ENCODE measurements at places on chromosomes 5 and 9.

DNA sequence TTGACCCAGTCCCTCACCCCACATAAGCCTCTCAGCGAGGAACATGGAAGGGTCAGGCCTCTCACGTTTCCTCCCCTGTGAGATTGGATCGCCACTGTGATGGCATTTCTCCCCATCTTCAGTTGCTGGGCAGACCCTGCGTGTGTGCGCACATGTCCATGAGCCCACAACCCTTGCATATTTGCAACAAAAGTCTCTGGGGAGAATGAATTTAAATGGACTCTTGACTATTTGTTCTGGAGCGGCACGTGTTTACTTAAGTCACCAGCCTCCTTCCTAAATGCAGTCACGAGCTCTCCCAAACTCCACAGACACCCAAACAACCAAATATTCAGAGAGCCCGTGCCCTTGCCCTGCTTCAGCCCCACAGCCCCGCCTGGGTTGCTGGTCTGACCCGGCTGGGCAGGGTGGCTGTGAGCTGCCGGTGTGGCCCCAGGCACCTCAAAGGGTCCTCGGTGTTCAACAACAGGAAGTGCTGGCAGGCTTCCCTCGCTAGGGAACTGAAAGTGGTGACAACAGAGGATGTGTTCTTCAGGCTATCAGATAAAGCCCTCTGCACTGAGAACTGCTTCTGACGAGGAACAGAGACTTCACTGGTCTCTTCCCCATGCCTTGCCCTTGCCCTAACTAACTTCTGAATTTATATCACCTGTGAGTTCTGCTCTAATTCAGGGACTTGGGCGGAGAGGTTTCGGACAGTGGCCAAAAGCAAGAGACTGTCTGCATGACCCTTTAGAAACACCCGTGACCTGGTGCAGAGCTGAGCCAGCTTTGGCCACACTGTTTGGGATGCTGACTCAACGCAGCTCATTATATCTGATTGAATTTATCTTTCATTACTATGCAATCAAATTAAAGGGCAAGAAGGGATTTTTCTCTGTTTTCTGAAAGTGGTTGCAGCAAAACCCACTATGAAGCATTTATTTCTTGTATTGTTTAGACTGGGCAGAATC, 19.2 kb upstream of the CD180 start:
- peak; percentile 90 for DNase-seq

DNA sequence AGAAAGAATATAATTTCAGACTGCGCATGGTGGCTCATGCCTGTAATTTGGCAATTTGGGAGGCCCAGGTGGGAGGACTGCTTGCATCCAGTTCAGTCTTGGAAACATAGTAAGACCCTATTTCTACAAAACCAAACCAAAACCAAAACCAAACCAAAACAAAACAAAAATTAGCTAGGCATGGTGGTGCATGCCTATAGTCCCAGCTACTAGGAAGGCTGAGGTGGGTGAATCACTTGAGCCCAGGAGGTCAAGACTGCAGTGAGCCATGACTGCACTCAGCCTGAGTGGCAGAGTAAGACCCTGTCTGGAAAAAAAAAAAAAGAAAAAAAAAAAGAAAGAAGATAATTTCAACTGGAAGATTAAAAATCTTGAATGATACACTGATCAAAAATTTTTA, 137.0 kb upstream of the ACOT12 start:
- no peak for DNase-seq

GRCh38 chr5:158812408-158812807, 287.3 kb downstream of the EBF1 start:
- DNase-seq, result no peak

GRCh38 chr5:73637565-73637964, 11.6 kb downstream of the ARHGEF28 start:
- no peak for DNase-seq

DNA sequence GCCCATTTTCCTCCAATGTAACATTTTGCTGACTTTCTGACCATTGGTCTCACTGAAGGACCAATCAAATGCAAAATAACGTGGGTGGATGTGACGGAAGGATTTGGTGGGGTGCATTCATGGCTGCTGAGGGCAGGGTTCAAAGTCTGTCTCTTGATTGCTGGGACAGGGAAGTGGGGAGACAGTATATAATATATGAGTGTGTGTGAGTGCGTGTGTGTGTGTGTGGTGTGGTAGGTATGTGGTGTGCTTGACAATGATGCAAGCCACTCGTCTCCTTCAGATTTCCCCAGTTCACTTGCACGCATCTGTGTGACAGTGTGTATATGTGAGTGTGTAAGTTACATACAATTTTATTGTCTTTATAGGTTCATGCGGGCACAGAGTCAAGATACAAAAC, 477.3 kb downstream of the DIRAS2 start:
- DNase-seq, result no peak

- no peak for DNase-seq
These were observed 26.9 kb upstream of the CEMIP2 start for GRCh38 chr9:71795097-71795813.

- DNase-seq, result peak; percentile 89
These were observed 745 bp downstream of the GADD45G start for GRCh38 chr9:89605465-89606048.

- DNase-seq, result no peak
These were observed 36.6 kb downstream of the SEMA4D start for GRCh38 chr9:89461265-89461664.

DNA sequence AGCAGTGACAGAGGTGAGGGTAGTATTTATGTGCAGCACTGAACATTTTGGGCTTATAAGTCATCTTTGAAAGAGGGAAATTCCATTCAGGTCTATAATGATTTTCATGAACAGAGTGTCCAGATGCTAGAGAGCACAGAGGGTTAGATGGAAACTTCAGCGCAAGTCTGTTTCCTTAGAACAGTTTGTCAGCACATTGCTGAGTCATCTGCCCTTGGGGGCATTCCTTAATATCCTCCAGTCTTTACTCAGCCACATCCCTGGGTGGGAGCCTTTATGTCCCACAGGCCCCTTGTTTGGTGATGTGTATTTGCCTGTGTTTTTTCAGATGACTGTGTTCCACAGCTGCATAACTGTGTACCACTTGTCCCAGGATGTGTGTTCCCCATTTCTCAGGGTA, 138.5 kb upstream of the S1PR3 start:
- DNase-seq, result no peak

DNA sequence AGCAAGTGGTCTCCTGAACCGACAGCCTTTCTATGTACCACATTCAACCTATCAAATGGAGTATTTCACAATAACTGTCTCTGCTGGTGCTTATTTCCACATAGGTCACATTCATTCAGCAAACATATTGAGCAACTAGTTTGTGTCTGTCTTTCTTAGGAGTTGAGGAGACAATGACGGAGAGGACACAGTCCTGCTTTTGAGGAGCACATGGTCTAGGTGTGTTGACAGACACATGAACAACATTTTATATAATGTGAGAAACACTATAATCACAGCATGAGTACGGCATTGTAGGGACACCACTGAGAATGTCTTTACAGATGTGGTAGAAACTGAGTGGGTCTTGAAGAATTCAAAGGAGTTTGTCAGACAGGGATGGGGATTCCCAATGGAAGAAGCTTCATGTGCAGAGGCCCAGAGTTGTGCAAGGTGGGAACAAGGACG, 28.5 kb downstream of the NFIL3 start:
- no peak for DNase-seq
